Stimulated activated CD8-positive, alpha-beta memory T cell treated with anti-CD3 and anti-CD28 coated beads, Interleukin-7, amount 100 ng/mL, for 24 hours (primary cell): ENCODE measurements at places on chromosomes 12 and 14.
A peak's percentile ranks its signal among the peaks of the same experiment; 100 is the strongest.

DNA sequence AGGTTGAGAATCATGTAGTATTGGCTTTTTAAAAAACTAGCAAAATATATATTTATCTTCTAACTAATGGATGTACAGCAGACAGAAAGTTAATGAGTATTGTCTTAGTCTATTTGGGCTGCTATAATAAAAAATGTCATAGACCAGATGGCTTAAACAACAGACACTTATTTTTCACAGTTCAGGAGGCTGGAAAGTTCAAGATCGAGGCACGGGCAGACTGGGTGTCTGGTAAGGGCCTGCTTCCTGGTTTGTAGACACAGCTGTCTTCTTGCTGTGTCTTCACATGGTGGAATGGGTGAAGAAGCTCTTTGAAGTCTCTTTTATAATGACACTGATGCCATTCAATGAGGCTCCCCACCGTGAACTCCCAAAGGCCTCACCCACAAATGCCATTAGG, 70.1 kb upstream of the KRR1 start:
- DNase-seq, result no peak

GRCh38 chr12:66217342-66217917, 28.4 kb downstream of the IRAK3 start:
- no peak for DNase-seq

DNA sequence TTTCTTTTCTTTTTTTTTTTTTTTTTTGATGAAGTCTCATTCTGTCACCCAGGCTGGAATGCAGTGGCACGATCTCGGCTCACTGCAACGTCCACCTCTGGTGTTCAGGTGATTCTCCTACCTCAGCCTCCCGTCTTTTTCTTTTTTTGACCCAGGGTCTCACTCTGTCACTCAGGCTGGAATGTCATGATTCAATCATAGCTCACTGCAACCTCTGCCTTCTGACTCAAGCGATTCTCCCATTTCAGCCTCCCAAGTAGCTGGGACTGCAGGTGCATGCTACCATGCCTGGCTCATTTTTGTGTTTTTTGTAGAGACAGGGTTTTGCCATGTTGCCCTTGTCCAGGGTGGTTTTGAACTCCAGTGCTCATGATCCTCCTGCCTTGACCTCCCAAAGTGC, 12.0 kb downstream of the FUT8 start:
- no peak for DNase-seq

- no peak for DNase-seq
Measured at GRCh38 chr12:132866251-132866828, 21.1 kb downstream of the CHFR start.

DNA sequence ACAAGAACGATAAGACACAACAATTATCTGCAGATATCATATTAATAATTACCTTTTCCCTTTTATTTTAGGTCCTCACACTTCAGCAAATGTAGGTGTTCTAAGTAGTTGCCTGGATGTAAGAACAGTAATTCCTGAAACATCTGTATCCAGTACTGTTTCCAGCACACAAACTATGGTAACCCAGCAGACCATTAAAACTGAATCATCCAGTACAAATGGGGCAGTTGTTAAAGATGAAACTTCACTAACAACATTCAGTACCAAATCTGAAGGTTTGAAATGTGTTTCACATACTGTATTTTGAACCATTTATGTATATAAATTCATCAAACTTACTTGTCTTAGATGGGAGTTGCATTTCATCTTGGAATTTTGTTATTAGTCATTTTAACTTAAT, 31.0 kb downstream of the HCFC2 start:
- DNase-seq, result no peak

- DNase-seq, result no peak
Measured at GRCh38 chr12:97323154-97323553, 139.4 kb upstream of the RMST start.

DNA sequence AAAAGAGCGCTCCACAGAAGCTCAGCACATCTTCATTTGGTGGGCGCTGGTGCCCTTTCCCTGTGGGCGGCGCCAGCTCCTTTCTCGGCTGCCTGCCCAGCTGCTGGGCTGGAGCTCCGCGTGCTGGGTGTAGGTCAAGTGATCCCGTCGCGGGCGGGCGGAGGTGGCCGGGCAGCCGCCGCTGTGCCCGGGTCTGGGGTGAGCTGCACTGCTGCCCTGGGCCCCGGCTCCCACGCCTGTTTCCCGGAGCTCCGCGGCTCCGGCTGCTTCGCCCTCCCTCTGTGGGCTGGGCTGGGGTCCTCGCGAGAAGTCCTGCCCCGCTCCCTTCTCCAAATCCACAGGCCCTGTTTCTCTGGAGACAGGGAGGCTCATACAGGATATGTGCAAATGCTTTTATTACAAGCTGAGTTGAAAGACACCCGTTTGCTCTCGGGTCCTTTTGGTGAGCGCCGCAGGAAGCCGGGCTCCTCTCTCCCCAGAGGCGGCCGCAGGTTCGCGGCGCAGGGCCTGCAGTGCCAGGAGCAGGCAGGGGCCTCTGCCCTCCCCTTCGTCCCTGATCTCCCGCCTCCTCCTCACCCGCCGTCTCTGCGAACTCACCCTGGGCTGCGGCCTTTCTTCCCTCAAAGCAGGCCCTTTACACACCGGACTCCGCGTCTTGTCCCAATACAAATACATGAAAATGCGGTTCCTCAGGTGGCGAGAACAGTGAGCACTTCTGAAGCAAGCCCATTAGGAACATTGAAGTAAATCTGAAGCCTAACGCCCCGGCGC, 67.8 kb upstream of the CAPRIN2 start:
- DNase-seq, result no peak

DNA sequence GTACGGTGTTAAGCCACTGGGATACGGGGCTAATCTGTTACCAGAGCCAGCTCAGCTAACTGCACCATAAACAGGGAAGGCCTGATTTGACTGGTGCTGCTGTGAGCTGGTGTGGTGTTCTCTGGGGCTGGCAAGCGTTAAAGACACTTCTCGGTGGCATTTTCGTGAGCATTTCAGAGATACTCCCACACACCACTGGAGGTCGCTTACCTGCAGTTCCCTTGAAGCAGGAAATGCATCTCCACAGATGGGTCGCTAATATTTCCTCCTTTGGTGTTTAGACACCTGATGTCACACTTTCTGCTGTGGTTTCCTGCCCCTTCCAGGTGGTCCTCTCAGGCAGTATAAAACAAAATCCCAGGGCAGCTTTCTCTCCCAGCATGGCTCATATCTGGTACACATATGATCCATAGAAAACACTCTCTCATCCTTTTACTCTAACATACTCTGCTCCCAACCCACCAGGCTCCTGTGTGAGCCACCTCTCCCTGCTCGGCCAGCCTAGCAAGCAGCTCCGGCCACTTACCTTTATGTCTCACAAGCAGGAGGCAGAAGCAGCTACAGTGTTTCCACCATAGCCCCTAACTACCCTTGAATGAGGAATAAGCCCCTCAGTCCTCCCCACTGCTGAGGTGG, 129.9 kb upstream of the GRIN2B start:
- no peak for DNase-seq

DNA sequence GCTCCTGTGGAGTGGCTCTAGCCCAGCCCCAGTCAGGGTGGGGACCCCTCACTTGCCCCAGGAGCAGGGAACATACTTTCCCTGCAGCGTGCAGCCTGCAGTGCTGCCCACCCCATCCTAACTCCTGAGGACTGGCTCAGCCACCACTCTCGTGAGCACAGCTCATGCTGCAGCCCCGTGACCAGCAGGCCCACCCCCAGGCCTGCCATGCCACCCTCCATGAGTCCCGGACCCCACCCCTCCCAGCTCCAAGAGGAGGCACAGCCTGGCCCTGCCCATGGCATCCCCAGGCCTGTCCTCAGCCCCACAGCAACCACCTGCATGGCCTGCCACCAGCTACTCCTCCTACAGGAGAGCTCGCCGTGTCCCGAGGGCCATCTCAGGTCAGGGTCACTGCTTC, 3.9 kb upstream of the JAG2 start:
- no peak for DNase-seq

- no peak for DNase-seq
Measured at GRCh38 chr12:71730936-71731335, 23.7 kb upstream of the RAB21 start.

GRCh38 chr12:1197264-1198018, 206.4 kb downstream of the ERC1 start:
- no peak for DNase-seq

GRCh38 chr12:110249105-110249504, 31.9 kb upstream of the ATP2A2 start:
- DNase-seq, result no peak

- DNase-seq, result no peak
Measured at GRCh38 chr14:100617410-100618317, 30.4 kb upstream of the BEGAIN start.

DNA sequence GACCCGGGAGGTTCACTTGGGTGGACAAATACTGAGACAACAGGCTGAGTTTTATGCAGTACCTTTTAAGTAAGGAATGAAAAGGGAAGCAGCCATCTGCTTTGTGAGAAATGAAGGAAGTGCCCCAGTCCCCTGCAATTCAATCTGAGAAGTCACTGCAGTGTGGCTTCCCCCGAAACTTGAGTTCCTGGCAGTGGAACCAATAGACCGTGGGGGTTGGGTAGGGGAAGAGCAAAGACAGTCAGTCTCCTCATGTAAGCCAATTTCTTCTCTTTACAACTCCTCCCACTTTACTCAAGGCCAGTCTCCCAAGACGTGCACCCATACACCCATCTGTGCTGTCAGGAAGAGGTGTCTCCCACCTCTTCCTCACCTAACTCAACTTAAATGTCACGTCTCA, 206.5 kb downstream of the BCAT1 start:
- DNase-seq, result no peak

- no peak for DNase-seq
Measured at GRCh38 chr14:53042480-53042879, 91.6 kb upstream of the FERMT2 start.

- DNase-seq, result no peak
Measured at GRCh38 chr12:11246489-11246888, 23.0 kb downstream of the PRB3 start.

DNA sequence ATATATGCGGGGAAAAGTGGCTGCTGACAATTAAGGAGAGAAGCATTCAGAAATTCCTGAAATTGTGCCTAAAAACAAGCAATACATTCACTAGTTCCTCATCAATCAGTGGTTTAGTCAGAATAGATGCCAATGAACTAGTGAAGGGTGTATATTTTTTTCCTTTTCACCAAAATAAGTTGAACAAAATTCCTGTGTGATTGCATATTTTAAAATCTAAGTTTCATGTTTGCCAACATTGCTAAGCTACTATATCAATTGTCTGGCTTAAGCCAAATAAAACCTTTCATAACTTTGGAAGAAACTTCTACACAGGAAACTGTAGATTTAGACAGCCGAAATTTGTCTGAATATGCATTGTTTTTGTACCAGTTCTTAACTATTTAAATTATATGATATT, 8.7 kb downstream of the PRKD1 start:
- DNase-seq, result no peak

- no peak for DNase-seq
Measured at GRCh38 chr14:104926619-104927431, 2.1 kb downstream of the PLD4 start.

DNA sequence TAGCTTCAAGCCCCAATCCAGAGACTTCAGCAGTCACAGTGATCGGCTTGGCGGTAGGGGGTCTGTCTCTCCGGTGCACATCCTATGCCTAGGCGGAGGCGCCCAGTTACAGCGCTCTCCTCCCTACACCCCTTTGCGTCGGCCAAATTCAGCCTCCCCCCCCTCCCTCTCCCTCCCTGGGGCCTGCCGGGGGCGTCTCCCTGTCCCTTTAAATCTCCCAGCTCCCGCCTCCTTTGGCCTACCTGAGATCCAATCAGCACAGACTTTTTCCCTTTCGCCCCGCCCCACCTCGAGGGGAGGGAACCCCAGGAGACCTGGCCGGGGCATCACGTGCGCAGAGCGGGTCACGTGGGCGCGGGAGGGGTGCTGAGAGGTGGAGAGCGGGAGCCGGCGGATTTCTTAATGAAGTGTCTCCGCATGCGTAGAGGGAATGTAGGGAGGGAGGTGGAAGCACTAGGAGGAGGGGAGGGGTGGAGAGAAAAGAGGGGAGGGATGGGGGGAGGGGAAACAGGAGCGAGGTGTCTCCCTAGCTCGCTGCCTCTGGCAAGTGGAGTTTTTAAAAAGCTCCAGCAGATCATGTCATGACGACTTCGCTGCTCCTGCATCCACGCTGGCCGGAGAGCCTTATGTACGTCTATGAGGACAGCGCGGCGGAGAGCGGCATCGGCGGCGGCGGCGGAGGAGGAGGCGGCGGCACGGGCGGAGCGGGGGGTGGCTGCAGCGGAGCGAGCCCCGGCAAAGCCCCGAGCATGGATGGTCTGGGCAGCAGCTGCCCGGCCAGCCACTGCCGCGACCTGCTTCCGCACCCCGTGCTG, at the start of gene HOXC13:
TSS of gene HOXC13 (plus strand) at position 506 of the 815 bp plus-strand sequence. CDS start at position 582, 76 bp downstream.
- peak; percentile 27 for DNase-seq

DNA sequence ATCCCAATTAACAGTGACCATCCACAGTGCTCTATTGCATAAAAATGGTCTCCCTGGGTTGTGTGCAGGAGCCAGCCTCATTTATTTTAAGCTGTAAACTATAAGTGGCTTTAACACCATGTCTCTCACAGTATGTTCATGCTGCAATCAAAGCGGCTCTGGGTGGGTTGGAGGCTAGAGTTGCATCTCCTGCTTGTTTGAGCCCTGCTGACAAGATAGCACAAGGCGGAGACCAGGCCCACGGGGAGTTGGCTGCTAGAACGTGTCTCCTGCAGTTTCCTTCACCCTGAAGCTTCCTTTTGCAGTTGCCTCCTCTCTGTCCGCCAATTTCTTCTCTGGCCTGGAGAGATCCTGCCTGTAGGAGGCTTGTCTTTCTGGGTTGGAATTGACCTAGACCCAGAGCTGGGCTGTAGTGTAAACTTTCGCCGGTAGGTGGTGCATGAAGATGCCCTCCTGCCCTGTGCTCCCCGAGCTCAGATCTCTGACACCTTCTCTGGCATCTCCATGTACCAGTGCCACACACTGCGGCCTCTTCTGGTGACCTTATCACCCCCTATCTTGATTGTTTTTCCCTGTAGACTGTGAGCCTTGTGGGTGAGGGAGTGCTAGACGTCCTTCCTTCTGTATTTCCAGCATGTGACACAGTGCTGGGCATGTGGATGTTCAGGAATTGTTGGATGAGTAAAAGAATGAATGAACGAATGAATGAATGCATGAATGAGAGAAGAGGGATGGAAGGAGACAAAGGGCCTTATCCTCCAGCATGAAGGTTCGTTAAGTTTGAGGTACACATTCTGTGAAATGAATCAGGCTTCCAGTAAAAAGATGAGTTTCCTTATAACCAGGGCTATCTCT, 10.4 kb downstream of the OTUB2 start:
- DNase-seq, result peak; percentile 63

DNA sequence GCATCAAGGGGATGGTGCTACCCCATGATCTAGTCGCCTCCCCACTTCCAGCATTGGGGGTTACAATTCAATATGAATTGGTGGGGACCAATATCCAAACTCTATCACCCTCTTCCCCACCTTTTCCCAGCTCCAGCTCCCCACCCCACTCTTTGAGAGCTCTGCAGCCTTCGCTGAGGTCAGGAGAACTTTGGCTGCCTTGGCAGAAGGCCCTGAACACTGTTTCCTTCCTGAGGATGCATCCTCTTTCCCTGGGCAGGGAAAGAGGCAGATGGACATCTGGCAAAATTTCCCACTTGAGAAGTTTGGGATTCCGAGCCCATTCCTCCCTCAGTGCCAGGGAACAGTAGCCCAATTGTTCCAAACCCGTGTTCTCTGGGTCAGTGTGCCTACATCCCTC, 169.1 kb downstream of the TSPAN9 start:
- DNase-seq, result no peak
